ENCODE measurements at places on chromosomes 11 and 22.

GRCh38 chr11:95684701-95685100 lies 104.9 kb downstream of the FAM76B start:
- DNase-seq, result no peak

DNA sequence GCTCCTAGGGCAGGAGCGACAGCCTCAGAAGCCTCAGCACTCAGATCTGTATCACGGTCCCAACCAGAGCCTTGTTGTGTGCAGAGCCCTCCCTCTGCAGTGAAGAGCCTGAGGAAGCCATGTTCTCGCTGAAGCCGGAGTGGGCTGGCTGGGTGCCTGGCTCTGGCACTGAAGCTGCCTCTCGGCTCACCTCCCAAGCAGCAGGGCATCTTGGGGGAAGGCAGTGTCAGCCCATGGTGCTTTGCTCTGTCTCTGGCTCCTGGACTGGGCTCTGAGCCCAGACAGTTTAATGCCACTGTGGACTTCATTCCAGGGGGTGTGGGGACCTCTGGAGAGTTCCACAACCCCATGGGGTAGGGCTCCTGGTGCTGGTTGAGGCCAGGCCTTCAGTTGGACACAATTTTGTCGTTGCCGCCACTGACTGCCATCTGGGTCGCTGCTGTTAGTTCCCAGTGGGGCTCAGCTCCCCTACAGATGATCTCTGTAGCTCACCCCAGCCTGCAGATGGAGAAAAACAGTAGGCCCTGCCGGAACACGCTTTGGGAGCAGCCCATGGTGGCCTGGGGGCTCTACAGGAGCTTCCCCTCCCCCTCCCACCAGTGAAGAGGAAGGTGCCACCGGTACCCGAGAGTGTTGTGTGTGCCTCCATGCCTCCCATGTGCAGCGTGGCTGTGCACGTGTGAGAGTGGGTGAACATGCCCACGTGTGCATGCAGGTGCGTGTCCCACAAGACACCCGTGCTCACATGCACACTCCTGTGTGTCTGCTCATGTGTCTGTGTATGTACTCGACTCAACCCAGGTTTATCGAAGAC lies 86.5 kb upstream of the B3GAT1 start:
- no peak for DNase-seq

GRCh38 chr22:50576806-50577696 lies 1.2 kb downstream of the CPT1B start:
- DNase-seq, result no peak

GRCh38 chr11:68370211-68371111 lies 58.1 kb downstream of the LRP5 start:
- no peak for DNase-seq

DNA sequence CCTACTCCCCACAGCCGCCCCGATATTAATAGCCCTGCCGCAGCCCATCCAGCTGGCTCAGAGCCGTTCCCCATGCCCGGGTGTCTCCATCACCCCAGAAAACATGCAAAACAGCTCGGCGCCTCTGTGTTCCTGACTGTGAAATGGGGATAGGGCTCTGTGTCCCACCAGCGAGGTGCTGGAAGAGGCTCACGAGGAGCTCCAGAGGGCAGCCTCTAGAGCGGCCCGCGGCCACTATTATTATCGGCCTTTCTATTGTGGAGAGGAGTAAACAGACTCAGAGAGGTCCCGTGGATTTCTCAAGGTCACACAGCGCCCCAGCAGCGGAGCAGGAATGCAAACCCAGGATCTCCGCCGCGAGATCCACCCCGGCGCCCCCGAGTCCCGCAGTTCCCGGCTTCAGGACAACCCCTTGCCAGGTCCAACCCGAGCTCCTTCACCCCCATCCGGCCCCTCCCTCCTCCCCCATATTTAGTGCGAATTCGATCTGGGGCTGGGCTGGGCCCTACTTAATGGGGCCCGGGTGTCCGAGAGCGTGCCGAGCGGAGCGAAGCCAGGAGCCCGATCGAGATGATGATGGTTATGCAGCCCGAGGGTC lies at the start of gene ACTN3:
Gene ACTN3, plus strand, starts transcription at position 536 of the 598 bp plus-strand sequence. Its CDS starts 35 bp downstream, at position 571.
- no peak for DNase-seq

DNA sequence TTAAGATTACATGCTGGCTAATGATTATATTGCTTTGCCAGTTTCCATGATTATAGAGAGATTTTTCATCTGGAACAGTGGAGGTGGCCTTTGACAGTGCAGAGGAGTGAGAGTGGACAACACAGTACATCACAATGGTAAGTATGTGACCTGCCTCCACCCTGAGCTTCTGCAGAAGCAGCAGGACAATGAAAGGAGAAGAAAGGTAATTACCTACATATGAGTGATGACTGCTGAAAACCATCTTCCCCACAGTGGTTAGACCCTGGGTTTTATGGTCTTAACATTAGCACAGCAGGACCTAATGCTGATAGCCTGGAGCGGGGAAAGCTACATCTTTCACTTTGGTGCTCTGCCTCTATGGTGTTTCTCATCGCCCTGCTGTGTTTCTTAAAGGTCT lies 454.7 kb upstream of the DDI1 start:
- DNase-seq, result no peak

GRCh38 chr11:92399705-92400104 lies 175.1 kb downstream of the FAT3 start:
- peak; percentile 5 for DNase-seq

GRCh38 chr11:37504921-37505320 lies 906.9 kb upstream of the RAG2 start:
- DNase-seq, result no peak

DNA sequence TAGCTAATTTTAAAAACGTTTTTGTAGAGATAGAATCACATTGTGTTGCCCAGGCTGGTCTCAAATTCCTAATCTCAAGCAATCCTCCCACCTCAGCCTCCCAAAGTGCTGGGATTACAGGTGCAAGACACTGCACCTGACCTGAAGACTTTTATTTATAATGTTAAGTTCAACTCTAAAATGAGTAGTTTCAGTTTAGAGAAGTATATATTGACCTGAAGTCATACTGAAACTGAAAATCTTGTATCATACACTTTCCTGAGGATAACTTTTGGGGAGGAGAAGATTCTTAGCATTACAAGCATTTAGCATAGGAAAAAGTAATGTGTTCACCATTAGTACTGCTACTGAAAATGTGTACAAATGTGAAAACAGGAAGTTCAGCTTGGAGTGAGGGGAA lies 249.3 kb downstream of the CASP12 start:
- DNase-seq, result no peak

GRCh38 chr22:43014316-43014868 lies 557 bp downstream of the PACSIN2 start:
- DNase-seq, result peak; percentile 67

- peak; percentile 75 for DNase-seq
Measured at GRCh38 chr22:39264349-39265038, 19.7 kb upstream of the PDGFB start.

DNA sequence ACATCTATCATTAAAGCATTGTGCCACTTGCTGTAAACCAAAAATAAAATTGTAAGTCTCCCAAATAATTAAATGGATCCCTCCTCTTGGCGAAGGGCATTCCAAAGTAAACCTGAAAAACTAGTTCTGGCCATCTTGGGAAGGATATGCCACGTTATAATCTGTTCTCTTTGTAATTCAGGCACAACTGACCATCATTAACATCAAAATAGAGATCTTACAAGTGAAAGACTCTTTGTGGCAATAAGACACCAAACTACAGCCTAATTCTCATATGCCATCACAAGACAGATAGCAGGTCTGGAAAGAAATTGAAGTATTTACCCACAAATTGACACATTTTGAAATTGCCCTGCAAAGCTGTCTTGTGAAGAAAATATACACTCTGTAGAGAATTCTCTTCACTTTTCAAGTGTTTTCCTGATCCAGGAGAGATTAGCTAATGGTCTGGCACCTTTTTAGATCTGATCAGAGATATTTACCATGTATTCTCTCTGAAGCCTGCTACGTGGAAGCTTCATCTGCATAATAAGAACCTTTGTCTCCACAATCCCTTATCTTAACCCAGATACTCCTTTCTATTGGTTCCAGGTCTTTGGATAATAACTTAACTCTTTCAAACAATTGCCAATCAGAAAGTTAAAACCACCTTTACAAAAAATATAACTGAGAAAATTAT lies 630.4 kb upstream of the CCDC179 start:
- no peak for DNase-seq

GRCh38 chr22:45010532-45010900 lies 711 bp upstream of the PHF21B start:
- no peak for DNase-seq

- DNase-seq, result peak; percentile 59
Measured at GRCh38 chr22:17057959-17058814, 26.6 kb upstream of the IL17RA start.

- no peak for DNase-seq
Measured at GRCh38 chr11:120854988-120855387, 168.9 kb upstream of the TBCEL start.

DNA sequence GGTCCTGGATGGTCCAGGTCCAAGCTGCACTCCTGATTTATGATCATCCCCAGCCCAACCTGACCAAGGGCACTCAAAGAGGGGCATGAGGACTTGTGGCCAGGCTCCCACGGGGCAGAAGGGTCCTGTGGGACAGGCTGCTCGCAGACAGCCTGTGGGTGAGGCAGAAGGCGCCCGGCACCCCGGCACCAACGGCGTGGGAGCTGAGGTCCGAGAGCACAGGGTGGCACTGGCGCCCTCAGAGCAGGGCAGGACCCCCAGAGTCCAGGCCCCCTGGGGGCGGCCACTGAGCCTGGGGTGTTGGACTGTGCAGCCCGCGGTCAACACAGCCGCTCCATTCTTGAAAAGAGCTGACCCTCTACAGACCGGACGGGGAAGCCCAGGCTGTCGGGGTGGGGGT lies 3.3 kb downstream of the IL17REL start:
- DNase-seq, result no peak

DNA sequence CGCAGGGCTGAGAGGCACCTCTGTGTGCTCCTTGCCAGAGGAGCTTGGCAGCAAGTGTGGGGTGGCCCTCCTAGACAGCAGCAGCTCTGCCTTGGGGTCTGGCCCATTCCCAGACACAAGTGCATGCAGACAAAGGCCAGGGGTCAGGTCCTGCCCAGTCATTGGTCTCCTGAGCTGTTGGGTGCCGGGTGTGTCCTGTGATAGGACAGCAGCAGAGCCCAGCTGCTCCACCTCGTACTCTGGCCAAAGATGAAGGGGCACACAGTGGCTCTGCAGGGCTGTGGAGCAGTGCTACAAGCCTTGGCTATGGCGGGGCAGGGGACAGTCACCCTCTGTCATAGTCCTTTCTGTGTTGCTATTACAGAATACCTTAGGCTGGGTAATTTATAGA lies 17.3 kb upstream of the OSBPL5 start:
- no peak for DNase-seq

DNA sequence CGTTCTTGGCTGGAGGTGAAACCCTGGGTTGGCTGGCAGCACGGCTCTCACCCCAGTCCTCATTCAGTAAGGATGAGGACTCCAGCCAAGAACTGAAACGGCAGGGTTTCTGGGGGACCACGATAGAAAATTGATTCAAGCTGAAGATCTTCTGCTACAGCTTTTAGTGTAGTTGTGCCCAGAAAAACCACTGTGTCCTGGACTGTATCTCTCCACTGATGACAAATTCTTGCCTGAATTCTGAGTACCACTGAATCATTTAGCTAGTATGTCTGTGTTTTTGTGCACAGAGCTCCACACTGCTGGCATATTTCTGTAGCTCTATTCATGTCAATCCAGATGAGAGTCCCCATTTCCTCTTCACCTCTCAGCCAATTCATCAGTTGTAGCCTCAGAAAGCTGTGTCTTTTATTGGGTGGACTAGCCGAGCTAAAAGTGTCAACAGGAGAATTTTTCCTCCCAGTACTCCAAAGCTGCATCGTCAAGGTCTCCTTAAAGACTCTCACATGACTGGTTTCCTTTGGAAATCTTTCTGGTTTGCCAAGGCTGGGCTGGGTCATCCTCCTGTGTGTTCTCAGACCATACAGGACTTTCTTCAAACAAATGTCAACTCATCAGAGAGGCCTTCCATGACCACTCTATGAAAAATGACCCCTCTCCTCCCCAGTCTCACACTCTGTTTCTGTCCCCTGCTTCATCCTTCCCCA lies 144.6 kb downstream of the LDLRAD3 start:
- DNase-seq, result no peak

DNA sequence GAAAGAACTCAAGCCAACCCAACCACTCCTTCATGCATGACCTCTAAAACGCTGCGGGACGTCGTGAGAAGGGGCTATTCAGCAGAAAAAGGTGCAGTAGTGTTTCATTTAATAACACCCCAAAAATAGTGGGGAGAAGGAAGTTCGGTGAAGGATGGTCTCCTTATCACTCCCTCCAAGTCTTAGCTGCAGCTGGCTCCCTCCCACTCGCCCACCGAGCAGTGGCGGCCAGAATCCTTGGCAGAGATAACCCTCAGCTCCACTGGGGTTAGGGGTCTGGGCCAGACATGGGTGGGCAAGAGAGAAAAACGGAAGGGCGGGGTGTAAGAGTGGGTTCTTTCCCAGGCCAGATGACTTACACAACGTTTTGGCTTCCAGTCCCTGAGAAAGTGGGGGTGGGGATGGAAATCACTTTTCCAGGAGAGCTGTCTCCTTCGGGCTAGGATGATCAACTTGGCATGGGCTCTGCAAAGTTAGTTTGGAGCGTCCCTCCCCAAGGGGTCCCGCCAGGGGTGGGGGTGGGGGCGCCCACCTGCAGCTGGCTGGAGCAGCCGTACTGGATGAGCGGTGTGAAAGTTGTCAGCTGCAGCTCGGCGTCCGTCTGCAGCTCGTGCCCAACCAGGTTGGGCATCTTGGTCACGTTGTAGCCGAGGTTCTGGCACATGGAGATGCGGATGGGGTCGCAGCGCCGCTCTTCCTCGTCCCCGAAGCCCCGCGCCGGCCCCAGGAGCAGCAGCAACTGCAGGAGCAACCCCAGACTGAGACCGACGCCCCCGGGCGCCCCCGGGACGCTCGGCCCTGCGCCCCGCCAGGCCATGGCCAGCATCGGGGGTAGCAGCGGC lies 705 bp downstream of the FZD4 start:
- DNase-seq, result peak; percentile 23

GRCh38 chr11:68839911-68840641 lies 1.6 kb downstream of the CPT1A start:
- peak; percentile 84 for DNase-seq

GRCh38 chr11:20369826-20370225 lies 6.3 kb downstream of the HTATIP2 start:
- DNase-seq, result no peak

GRCh38 chr11:92978271-92979111 lies 9.0 kb downstream of the MTNR1B start:
- DNase-seq, result no peak

- DNase-seq, result no peak
Measured at GRCh38 chr22:47276450-47276820, 514.0 kb downstream of the TBC1D22A start.

- DNase-seq, result no peak
Measured at GRCh38 chr11:15055620-15056356, 17.6 kb upstream of the CALCB start.

- DNase-seq, result no peak
Measured at GRCh38 chr11:129846508-129847335, 31.1 kb downstream of the TMEM45B start.

GRCh38 chr11:125593114-125593820 lies 615 bp downstream of the STT3A start:
- no peak for DNase-seq

GRCh38 chr11:17828311-17828751 lies 93.8 kb downstream of the KCNC1 start:
- DNase-seq, result no peak

All from NB4 (cell line).